Hematopoietic multipotent progenitor cell treated with erythropoietin and hydrocortisone succinate and interleukin-3 and kit ligand, for 15 days (in vitro differentiated cells): ENCODE measurements at places on chromosomes 11 and 22.

DNA sequence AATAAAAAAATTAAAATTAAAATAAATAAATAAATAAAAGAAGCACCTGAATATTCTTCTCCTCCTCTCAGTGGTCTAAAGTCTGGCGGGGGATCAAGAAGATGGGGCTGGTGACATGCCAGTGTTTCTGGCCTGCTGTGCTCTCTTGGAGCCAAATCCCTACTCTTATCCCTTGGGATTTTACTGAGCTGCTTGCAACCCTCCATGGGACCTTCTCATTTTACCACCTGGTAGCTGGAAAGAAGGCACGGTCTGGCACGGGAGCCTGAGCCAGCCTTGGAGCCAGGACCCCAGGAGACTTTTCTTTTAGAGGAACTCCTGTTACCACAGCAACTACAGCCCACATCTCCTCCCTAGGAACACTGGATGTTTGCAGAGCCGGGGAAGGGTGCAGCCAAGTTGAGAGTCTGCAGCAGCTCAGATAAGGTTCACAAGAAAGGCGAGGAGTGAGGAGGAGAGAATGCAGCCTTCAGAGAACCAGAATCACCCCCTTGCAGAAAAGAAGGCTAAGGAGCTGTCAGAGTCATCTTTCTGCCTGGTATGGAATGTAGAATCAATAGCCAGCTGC lies 21.4 kb downstream of the CD6 start:
- no peak for DNase-seq

DNA sequence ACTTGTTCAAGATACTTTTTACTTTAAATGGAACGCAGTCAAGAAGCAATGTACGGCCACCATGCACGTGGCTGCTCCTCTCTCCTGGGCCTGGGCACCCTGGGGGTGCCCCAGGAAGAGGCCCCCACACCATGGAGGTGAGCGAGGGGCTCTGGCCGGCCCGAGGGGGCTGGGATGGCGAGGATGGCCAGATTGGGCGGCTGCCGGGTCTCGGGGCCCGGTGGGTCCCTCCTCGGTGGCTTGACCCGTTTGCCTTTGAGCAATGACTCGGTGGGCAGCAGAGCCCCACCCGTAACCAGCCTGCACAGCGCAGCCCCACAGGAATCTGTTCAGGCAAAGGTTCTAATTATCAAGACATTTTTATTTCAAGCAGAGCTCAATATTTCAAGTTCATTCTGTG lies 167.4 kb downstream of the BRD1 start:
- no peak for DNase-seq

GRCh38 chr11:67119585-67120391 lies 725 bp downstream of the KDM2A start:
- DNase-seq = peak; percentile 23

GRCh38 chr11:2380807-2381350 lies 3.8 kb downstream of the CD81 start:
- DNase-seq = no peak

- no peak for DNase-seq
Measured at GRCh38 chr22:20881231-20881630, 22.4 kb downstream of the SNAP29 start.

DNA sequence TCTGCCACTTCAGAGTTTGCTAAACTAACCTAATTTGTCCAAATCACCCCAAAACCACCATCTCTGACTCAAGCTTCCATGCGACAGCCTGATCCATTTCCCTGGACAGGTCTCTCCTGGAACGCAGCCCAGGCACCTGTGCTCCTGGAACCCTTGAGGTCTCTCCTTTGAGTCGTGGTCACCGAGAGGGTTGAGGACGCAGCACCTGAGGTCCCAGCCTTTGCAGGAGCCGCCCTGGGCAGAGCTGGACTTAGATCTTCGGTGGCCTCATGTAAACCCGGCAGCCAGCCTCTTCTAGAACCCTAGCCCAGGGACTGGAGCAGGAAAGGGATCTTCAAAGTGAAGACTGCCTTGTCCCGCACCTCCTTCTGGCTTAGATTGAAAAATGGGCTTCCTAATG lies 37.6 kb downstream of the ASRGL1 start:
- no peak for DNase-seq

GRCh38 chr11:126375726-126376125 lies 20.2 kb downstream of the ST3GAL4 start:
- DNase-seq = no peak

DNA sequence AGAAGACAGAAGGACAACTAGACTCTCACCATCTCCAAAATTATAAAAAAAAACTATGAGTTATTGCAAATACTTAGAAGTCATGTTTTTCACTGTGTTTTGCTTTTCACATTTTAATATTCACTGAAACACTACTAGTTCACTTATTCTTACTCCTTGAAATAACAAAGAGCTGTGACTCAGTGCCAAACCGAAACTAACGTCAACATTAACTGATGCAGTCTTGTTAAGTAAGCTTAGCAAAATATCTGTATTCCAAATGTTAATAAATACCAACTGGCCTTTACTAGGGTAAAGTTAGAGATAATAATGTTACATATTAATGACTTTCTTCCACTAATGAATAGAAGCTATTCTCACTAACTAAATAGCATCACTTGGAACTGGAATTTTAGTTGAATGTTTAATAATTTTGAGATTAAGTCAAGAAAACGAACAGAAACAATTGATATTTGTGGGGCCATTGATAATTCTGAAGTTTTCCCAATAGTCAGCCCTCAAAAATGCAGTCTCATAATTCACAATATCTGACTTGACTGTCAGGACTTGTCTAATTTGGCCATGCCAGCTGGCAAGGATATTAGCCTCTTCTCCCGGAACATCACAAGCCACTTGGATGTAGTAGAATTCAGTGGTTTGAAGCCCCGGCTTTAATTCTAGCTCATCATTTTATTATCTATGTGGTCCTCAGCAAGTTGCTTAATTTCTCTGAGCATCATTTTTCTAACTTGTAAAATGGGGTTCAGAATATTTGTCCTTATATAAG lies 230.1 kb upstream of the DDI1 start:
- no peak for DNase-seq

GRCh38 chr11:13216711-13217075 lies 60.9 kb upstream of the BMAL1 start:
- no peak for DNase-seq

DNA sequence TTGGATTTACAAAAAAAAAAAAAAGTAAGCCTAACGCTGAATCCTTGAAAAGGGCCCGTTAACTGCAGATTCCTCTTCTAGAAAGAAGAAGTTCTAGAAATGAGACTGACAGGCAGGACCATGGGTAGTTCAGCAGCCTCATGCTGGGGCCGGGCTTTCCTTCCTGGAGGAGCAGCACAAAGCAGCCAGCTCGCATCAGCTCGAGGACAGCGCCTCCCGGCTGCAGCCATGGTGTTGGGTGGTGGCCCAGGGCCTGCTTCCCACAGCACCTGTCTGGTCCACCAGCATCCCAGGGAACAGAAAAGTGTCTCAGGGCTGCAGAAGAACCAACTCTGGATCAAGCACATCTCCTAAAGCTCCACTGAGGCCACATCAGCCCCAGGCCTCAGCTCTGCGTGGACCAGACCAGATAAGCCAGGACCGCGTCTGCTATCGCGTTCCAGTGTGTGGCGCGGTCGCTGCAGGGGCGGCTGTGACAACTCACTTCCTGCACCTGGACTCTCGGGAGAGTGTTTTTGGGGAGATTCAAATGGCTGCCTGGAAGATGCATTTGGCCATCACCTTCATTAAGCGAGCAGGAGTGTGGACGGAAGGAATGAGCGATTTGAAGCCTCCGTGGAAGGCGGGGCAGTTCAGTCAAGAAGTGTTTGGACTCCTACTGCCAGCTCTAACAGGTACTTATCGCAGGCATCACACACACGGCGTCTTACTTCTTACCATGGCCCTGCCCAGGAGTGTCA lies 53.5 kb downstream of the MYH9 start:
- peak; percentile 79 for DNase-seq

- no peak for DNase-seq
Measured at GRCh38 chr22:44158816-44159215, 21.9 kb upstream of the PARVG start.

DNA sequence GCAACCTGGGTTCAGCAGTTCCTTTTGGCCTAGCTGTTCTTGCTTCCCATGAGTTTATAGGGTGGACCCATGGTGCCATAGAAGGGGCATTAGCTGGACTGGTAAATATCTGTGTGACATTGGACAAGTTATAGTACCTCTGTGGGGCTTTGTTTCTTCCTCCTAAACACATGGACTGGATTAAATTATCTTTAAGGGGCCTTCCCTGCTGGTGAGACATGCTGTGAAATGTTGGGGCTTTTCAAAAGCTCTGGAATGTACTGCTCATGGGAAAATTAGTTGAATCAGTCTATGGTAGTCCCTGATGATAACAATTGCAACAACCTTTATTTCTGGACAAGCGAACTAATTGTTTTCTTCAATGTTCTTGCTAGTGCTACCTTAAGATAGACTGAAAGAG lies 276.2 kb downstream of the BLID start:
- DNase-seq = no peak

DNA sequence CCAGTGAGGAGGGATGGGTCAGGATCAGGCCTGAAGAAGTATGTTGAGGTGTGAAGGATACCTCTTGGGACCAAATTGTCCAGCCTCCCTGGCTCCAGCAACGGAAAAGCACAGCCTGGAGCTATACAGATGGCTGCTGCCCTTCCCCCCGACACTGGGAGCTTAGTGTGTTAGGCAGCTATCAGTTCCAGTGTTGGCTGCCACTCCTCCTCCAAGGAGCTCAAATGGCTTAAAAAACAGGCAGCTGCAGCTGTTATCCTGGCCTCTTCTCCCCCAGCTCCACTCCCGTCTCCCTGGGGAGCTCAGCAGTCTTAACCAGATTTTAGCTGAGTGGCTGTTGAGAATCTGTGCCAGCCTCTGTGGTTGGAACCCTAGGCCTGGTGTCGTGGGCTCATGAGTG lies 225.0 kb downstream of the JRKL start:
- no peak for DNase-seq

GRCh38 chr22:28608546-28608945 lies 71.1 kb downstream of the TTC28 start:
- DNase-seq = no peak

DNA sequence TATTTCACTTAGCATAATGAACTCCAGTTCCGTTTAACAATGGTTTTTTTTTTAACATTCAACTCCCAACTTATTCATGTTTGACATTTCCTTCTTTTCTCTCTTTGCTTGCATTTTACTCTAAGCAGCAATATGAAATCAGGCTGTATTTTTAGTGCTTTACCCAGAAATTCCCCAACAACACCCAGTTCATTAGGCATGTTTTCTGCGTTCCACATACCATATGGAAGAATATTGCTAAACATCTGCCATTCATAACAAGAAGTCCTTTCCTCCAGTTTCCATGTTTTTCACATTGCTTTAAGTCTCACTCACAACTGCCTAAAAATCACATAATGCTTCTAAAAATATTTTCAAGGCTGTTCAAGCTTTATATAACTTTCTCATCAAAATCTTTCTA lies 45.8 kb downstream of the PLAAT5 start:
- no peak for DNase-seq

DNA sequence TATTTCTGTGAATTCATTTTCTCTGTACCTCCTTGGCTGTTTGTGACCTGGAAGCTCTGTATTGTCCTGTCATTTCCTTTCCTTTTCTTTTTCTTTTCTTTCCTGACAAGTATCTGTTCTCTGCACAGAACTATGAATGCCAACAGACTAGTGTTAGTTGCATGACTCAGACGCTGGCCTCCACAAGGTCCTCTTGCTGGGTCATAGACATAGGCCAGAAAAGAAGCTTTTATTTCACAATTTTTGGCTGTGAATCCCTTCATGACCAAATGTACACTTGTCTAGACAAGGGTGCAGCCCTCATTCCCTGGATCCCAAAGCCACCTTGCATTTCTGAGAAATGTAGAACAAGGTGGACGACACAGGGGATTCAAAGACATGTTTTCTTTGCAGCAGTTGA lies 104.1 kb upstream of the MTNR1B start:
- no peak for DNase-seq

DNA sequence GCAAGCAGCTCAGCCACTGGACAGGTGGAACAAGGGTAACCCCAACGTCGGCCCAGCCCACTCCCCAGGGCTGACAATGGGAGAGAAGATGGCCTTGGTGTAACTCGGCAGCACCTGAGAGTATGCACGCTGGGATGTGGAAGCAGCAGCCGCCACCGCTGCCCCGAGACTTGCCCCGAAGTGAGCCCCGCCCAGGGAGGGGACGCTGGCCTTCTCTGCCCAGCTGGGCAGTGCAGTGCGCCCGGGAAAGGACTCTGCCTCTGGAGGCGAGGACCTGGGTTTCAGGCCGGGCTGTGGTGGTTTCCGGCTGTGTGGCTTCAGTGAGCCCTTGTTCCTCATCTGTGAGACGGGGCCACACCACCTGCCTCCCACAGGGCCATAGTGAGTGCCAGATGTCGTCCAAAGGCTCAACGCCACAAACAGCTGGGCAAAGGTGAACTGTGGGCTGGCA lies 8.6 kb upstream of the POLDIP3 start:
- no peak for DNase-seq

DNA sequence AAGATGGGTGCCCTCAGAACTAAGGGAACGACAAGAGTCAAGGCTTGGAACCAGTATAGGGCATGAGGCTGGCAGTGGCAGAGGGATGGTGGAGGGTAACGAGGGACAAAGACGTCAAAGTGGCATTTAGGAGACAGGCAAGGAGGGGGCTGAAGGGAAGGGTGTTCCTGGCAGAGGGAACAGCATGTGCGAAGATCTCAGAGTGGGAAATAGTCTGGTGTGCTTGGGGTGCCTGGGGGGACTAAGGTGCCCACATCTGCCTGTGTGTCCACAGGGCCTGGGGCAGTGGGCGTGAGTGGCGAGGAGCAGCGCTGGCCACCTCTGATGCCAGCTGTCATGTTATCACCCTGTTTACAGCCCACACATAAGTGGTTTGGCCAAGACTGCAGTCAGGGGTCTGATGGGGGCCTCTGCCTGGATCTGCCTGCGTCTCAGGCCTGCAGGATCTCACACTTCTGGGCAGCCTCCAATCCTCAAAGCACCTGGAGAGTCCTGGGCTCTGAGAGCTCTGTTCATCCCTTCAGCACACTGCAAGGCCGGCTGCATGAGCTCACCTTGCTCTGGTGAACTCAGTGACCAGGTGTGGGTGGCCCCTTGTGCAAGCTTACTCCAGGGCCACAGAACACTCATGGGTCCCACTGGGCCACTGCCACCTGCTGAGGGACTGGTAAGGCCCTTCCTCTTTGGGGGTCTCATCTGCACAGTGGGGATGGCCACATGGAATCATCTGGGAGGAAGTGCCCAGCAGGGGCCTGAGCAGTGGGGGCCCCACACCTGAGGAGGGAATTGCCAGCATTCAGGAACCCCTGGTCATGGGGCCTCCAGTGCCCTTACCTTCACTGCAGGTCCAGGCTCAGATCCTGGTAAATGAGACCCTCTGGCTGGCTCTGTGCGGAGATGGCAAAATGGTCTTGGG lies 89.7 kb upstream of the SHISAL1 start:
- no peak for DNase-seq

GRCh38 chr11:66011239-66011784 lies 496 bp upstream of the CST6 start:
- no peak for DNase-seq
